ENCODE measurements at places on chromosomes 2 and 18.
A peak's percentile ranks its signal among the peaks of the same experiment; 100 is the strongest.

GRCh38 chr2:72289283-72289682 is 141.6 kb upstream of the CYP26B1 start:
- DNase-seq, result no peak

- no peak for DNase-seq
Measured at GRCh38 chr18:48293954-48294898, 115.0 kb downstream of the ZBTB7C start.

- no peak for DNase-seq
Measured at GRCh38 chr18:34358923-34359322, 134.2 kb upstream of the NOL4 start.

DNA sequence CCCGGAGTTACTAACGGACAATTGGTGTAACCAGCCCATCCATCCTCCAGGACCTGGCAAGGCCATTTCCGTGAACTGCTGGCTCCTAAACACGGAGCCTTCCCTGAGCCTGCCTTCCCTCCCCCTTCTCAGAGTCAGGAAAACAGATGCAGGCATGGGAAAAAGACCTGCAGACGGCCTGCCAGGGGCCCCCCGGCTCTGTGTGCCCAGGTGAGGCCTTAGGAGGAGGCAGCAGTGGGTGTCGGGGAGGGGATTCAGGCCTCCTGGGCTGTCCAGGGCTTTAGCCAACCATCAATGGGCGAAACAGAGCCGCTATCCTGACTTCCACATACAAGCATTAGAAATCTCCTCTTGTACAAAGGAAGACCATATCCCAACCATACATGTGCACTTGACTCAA is 68.3 kb upstream of the BOD1L2 start:
- no peak for DNase-seq

DNA sequence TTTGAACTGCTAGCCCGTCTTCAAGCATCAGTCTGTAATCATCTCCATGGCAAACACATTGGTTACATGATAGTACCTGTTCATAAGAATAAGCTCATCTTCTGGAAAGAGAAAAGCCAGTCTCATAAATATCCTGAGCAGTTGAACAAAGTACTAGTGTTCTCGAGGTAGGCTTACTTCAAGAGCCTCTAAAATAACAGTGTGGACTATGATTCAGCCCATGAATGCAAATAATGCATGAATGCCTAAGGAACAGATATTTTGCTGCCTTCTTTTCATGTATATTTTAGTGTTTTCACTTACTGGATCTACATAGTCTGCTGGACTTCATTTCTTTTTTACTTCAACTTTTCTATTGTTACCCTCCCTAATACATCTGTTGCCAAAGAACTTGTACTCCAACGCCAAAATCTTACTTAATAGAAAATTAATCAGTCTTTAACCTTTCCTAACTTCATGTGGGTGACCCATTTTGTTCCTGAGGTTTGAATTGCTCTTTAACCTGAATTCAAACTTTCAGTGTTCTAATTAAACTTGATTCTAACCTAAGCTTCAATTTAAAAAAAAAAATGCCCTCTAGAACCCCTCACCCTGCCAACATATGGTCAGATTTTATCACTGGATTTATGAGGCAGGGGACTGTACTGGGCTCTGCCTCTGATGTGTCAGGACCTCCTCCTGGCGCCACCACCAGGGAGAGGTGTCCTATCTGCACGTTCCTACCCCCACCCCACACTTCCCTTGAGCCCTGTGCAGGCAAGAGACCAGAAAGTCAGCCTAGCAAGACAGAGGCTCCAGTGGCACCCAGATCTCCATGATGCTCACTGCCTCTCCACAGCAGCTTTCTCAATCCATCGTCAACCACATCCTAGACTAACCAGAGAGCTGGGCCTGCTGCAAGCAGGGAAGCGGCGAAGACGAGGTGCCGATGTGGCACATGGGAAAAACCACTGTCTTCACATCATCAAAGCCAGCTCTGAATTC is 264.7 kb upstream of the ID2 start:
- DNase-seq, result no peak

DNA sequence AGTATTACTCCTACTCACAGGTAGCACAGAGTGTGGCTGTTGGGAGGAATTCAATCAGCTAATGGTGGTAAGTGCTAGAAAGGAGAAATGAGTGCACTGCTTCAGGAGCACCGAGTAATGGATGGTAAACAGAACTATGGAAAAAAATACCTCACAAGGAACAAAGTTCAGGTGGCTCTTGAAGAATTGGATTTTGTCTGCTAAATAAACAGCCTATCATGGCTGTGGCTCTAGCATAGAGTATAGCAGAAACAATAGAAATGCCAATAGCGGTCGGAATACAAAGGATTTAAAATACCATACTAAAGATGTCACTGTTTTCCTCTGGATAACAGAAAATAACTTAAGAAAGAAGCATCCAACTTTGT is 482.5 kb downstream of the NUP35 start:
- no peak for DNase-seq

GRCh38 chr2:73842739-73843019 is 13.9 kb downstream of the STAMBP start:
- no peak for DNase-seq

- no peak for DNase-seq
Measured at GRCh38 chr2:108154366-108155061, 85.3 kb upstream of the SULT1C3 start.

DNA sequence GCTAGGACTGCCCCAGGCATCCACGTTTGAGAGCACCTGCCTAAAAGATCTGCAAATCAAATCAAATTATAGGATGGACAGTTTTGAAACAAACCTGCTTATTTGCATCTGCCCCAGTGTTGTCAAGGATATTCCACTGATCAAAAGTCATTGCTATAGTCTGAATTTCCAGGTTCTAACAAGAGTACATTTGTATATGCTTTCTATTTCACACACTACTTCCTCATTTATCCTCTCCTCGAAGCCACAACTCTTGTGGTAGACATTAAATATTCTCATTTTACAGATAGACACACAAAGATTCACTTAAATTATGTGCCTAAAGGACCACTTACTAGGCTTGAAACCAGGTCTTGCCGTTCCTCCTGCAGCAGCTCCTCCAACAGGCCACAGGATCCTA is 11.9 kb upstream of the TET3 start:
- no peak for DNase-seq

DNA sequence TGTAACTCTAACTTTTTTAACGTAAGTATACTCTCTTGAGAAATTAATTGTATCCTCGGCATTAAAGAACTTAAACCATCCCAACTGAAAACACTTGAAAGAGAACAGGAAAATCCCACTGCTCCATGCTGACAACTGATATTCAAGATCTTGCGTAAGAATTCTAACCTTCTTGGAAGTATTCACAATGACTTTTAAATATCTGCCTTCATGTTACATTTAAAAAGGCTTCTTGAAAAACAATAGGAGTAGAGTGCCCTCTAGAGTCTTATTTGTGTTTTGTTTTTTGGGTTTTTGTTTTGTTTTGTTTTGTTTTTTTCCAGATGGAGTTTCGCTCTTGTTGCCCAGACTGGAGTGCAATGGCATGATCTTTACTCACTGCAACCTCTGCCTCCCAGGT is 65.4 kb upstream of the DNAJC10 start:
- DNase-seq, result no peak

DNA sequence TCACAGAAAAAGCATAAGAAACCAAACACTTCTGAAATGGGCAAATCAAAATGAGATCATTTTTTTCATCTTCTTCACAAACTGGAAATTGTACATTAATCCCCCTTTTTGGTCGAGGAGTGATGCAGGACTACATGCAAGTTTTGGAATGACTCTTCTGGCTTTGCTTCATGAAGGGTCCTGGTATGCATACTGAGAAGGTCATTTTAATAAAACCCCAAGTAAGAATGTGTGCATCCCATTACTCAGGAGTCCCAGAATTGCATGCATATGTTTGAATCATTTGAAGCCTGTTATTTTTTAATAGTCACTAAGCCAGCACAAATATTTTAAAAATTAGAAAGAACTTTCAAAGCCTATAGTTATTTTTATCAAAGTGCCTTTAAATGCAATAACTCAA is 16.7 kb upstream of the EHBP1 start:
- DNase-seq, result no peak

DNA sequence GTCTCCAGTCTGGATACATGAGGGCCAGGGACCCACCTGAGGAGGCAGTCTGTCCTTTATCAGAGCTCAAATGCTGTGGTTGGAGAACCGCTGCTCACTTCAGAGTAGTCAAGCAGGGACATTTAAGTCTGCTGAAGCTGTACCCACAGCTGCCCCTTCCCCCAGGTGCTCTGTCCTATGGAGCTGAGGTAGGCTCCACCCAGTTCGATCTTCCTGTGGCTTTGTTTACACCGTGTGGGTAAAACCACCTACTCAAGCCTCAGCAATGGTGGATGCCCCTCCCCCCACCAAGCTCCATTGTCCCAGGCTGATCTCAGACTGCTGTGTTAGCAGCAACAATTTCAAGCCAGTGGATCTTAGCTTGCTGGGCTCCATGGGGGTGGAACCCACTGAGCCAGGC is 731.4 kb upstream of the HS6ST1 start:
- DNase-seq, result no peak

GRCh38 chr2:149661844-149662243 is 74.3 kb upstream of the MMADHC start:
- DNase-seq, result no peak

DNA sequence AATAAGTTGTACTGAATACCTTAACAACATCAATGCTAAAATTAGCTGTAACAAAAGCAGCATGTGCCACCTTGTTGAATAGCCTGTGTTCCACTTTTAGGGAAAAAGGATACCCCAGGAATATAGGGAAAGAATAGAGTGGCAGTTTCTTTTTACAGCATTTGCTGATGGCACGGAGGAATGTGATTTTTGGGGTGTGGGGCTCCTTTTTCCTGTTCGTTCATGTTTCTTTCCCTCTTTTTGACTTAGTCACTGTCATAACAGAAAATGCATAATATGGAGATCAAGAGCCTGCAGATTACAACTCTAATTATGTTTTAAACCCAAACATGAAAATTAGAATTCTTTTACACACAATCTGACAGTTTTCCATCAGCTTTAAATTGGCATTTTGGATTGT is 60.4 kb downstream of the MAP3K20 start:
- DNase-seq, result no peak

- no peak for DNase-seq
Measured at GRCh38 chr2:43631618-43632317, 5.3 kb upstream of the PLEKHH2 start.

GRCh38 chr2:9800975-9801726 is 42.1 kb upstream of the TAF1B start:
- DNase-seq, result peak; percentile 78

- DNase-seq, result no peak
Measured at GRCh38 chr2:126777620-126777978, 121.1 kb upstream of the TEX51 start.

GRCh38 chr18:8734496-8734895 is 29.1 kb downstream of the MTCL1 start:
- DNase-seq, result no peak

DNA sequence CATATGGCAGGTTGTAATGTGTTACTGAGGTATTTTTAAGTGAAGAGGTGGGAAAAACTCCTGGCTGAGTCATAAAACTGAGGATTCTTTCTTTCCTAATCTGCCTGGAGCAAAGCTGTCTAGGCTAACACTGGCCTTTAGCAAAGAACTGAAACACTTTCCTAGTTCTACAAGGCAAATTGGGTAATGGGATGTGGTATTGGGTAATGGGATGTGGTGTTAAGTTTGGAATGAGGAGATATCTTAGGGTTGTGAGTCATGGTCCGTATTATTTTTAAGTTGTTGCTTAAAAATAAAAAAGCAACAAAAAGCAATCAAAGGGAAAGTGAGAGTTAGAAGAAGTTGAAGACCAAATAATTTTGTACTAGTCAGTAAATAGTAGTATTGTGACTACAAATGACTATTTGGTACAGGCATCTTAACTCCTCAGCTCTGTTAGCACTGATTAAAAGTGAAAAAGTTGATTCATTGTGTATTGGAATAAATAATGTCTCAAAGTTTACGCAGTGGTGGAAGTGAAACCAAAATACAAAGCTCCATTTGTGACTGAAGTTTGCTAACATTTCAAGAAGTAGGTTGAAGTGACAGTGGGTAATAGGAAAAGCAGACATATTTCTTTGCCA is 216.8 kb downstream of the CAMKMT start:
- DNase-seq, result no peak

DNA sequence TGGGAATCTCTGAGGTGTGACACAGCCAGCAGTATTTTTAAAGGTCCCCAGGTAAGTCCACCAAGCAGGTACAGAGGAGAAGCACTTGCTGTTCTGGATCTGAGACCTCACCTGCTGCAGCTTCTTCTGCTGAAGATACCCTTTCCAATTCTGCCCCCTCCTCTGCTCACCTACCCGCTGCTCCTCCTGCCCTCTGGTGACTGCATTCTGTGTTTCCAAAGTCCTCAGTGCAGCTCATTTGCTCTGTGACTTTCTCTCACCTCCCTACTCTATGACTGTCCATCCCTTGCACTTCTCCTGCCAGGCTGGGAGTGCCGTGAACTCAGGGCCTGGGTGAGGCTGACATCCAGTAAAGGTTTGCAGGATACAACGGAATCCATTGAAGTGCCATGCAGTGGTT is 205.2 kb upstream of the LYPD1 start:
- no peak for DNase-seq

DNA sequence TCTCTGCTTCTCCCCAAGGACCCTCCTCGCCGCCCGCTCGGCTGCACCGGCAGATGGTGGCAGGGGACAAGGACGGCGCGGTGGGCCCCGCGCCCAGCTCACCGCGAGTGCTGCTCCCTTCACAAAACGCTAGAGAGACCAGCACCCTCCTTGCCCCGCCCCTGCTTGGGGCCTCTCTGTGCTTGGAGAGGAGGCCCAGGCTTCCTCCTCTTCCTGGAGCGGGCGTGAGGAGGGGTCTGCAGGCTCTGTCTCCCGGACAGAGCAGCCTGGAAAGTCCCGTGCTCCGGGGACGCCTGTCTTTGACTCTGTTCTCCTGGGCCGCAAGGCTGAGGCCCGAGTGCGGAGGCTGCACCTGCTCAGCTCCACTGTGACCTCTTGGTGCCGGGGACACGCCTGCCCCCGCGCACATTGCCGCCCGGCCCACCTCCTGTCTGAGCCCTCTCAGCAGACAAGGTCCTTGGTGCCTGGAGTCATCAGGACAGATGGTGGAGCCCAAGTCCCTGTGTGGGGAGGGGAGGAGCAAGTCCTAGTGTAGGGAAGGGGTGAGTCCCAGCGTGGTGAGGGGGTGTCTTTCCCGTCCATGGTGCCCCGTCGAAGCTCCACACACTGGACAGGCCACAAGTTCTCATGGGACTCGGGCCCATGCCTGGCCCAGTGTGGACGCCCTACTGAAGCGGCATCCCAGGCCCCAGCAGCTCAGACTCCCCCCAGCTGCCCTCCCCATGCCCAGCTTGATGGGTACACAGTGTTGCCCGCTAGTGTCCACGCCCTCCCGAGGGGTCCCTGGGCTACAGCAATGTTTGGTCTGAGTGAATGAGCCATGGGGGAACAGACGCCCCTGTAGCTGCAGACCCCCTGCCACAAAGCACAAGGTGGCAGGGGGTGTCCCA is 33.8 kb downstream of the RTP5 start:
- DNase-seq, result no peak

- no peak for DNase-seq
Measured at GRCh38 chr2:180334514-180334913, 327.4 kb upstream of the CWC22 start.

- no peak for DNase-seq
Measured at GRCh38 chr2:100855084-100855483, 35.1 kb downstream of the NPAS2 start.
